ENCODE measurements at places on chromosomes 1 and 21. TPM values are rescaled to one million over a fixed set of nuclear protein-coding genes. Genes with fewer than 3 reads are reported as not detected.

GRCh38 chr1:115300087-115300876 is 37.8 kb downstream of the NGF start:
- peaks cover 6% of the 10 kb centered on the region for H3K4me1 ChIP-seq
- H3K27me3 ChIP-seq, result no peaks in the 10 kb centered on the region
- H3K4me3 ChIP-seq, result no peak overlapping the region
- no peaks in the 10 kb centered on the region for H3K36me3 ChIP-seq
- no peak overlapping the region for H3K27ac ChIP-seq

- no peaks in the 10 kb centered on the region for H3K36me3 ChIP-seq
- DNase-seq, result no peak
- H3K4me1 ChIP-seq, result no peaks in the 10 kb centered on the region
- no peaks in the 10 kb centered on the region for H3K27me3 ChIP-seq
- no peak overlapping the region for H3K4me3 ChIP-seq
Measured at GRCh38 chr1:177912991-177913390, 56.9 kb downstream of the SEC16B start.

- no peak overlapping the region for H3K27ac ChIP-seq
- no peak overlapping the region for H3K4me3 ChIP-seq
- no peak for DNase-seq
- no peaks in the 10 kb centered on the region for H3K36me3 ChIP-seq
- H3K27me3 ChIP-seq, result no peaks in the 10 kb centered on the region
Measured at GRCh38 chr21:45302082-45303061, 14.7 kb upstream of the POFUT2 start.

DNA sequence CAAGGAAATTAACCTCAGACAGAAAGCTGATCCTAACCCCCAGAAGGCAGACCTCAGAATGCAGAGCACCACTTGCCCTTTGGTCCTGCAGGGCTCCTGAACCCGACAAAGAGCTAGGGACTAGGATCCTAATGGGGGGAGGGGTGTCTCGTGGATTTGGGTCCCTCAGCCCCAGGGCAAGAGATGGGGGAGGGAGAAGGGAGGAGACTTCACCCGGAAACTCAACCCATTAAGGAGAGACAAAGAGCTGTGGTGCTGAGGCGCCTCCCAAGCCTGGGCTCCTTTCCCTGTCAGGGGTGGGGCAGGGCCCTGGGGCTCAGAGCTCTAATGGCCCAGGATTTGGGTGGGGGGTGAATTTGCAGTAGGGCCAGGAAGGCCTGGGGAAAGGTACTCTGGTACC is 2.9 kb downstream of the NECTIN4 start:
- H3K27ac ChIP-seq, result no peak overlapping the region
- no peaks in the 10 kb centered on the region for H3K4me1 ChIP-seq
- DNase-seq, result no peak
- no peak overlapping the region for H3K4me3 ChIP-seq

DNA sequence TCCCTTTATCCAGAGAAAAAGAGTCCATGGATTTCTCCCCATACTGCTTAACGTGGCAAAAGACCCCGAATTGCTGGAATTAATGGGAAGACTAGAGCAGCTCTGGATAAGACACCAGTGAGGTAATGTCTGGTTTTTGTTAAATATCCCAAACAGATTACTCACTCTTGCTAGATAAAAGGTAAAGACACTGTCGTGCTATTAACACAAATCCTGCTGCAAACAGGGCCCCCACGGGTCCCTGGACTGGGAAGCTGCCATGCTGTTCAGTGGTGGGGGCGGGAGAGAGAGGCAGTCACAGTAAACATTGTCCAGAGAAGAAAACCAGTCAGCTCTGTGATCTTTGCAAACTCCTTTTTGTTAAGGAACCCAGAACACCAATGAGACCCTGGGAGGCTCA is 15.2 kb upstream of the SRP9 start:
- H3K36me3 ChIP-seq, result no peaks in the 10 kb centered on the region
- H3K27ac ChIP-seq, result no peak overlapping the region
- H3K4me3 ChIP-seq, result no peak overlapping the region
- no peak for DNase-seq
- H3K4me1 ChIP-seq, result peaks cover 3% of the 10 kb centered on the region

DNA sequence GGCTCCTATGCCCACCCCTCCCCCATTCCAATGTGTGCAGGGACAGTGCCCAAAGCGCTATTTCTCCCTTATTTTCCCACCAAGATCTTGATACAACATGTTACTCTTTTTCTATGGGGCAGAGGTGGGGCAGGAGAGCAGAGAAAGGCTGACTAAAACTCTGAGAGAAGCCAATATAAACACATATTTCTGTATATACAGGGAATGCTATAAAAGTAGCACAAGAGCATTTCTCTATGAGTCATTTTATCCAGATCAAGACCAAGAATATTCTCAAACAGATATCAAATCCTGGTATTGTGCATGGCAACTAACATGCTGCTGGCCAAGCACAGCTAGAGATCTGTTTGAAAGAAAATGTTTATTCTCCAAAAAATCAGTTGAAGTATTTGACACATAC is 7.3 kb downstream of the WDR26 start:
- H3K27me3 ChIP-seq, result no peaks in the 10 kb centered on the region
- peaks cover 41% of the 10 kb centered on the region for H3K36me3 ChIP-seq
- DNase-seq, result no peak

DNA sequence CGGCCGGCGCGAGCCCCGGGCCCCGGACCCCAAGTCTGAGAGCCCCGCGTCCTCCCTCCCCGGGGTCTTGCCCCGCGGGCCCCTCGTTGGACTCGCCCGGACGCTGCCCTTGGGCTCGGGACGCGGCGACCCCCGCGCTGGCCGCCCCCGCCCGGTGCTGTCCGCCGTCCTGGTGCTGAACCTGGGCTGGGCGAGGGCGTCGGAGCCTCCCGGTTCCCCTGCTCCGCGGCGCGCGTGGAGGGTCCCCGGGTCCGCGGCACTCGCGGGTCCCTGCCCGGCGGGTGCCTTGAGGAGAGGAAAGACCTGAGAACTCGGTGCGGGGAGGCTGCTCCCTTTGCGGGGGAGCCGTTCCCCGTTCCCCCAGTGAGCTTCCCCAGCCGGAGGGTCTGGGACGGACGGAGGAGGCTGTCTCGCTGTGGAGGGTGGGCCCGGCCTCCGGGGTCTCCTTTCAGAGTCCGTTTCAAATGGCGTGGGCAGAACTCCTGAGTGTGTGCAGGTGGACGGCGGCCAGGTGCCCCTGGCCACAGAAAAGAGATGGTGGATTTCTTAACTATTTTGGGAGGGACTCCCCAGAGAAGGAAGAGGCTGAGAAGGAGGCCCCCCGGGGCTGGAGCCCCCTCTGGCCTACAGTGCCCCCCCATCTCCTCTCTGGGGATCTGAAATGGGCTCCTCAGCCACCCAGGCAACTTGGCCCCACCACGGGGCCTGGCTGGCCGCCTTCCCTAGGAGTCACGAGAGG is 595 bp downstream of the GABRD start:
- peak; percentile 55 for DNase-seq
- H3K4me1 ChIP-seq, result no peaks in the 10 kb centered on the region
- no peak overlapping the region for H3K27ac ChIP-seq
- H3K4me3 ChIP-seq, result 0 out of 2 replicates have a peak overlapping the region, but pooled peaks have one; percentile 10
- H3K27me3 ChIP-seq, result peaks cover 5% of the 10 kb centered on the region

DNA sequence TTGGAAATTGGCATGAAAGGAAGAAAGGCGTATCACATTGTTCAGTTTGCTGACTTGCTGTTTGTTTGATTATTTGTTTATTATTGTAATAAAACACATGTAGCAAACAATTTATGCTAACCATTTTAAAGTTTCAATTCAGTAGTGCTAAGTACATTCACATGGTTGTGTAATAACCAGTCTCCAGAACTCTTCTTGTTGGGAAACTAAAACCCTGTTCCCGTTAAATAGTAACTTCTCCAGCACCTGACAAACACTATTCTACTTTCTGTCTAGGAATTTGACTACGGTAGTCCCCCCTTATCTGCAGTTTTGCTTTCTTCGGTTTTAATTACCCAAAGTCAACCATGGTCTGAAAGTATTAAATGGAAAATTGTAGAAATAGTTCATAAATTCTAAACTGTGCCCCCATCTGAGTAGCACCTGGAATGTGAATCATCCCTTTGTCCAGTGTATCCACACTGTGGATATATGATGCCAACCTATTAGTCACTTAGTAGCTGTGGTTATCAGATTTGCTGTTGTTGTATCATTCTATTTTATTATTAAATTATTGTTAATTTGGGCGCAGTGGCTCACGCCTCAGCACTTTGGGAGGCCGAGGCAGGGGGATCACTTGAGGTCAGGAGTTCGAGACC is 5.5 kb downstream of the MORC3 start:
- H3K4me3 ChIP-seq, result no peak overlapping the region
- H3K36me3 ChIP-seq, result peaks cover 33% of the 10 kb centered on the region
- H3K27ac ChIP-seq, result no peak overlapping the region
- no peak for DNase-seq

GRCh38 chr21:39046236-39046916 is 136.9 kb downstream of the PSMG1 start:
- no peak overlapping the region for H3K4me3 ChIP-seq
- no peaks in the 10 kb centered on the region for H3K36me3 ChIP-seq
- H3K27ac ChIP-seq, result no peak overlapping the region
- no peaks in the 10 kb centered on the region for H3K4me1 ChIP-seq
- DNase-seq, result no peak

DNA sequence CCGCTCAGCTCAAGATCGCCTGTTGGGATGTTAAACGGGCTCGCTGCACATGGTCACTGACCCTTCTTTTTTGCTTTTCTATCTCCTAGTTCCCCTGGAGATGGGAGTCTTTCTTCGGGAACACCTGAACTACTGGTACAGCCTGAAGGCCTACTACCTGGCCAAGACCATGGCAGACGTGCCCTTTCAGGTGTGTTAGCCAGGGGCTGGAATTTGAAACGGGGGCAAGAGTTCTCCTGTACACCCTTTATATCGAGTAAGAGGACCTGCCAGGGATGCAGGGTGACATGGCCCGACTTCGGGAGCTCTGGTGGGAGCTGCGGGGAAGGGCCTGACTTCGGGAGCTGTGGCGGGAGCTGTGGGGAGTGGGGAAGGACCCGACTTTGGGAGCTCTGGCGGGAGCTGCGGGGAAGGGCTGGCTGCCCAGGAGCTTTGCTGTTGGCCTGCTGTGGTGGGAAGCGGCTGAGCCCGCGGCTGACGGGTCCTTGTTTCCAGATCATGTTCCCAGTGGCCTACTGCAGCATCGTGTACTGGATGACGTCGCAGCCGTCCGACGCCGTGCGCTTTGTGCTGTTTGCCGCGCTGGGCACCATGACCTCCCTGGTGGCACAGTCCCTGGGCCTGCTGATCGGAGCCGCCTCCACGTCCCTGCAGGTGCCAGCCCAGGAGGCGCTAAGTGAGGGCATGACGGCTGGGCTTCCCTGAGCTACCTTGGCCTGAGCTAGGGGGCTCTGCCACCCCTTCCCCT is 24.0 kb downstream of the TFF3 start:
- no peaks in the 10 kb centered on the region for H3K4me1 ChIP-seq
- no peak for DNase-seq
- peaks cover 13% of the 10 kb centered on the region for H3K36me3 ChIP-seq

DNA sequence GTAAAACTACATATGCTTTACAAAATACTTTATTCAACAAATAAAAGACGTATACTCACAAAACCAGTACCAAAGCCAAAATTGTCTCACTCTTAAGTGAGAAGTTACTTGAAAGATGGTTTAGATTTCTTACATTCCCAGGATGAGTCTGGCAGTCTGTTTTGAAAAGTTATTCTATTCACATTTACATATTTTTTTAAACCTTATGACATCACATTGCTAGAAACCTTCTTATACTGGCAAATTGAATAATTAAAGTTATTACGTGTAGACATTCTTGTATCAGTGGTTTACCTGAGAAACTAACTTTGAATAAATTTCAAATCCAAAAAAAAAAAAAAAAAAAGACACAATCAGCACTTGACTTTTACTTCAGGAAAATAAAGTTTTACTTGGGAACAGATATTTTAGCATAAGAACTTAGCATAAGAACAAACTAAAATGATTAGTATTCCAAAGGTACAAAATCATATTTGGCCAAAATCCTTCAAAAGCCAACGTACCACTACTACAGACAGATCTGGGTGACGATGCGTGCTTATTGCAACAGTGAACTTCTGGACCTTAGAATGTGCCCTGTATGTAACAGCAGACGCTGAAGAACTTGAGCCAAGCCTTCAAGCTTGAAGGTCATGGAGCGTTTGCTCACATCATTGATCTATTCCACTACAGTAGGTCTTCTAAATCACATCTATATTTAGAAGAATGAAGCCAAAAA is 2.5 kb downstream of the CDC42BPA start:
- no peak overlapping the region for H3K27ac ChIP-seq
- peaks cover 4% of the 10 kb centered on the region for H3K4me1 ChIP-seq

- no peak for DNase-seq
- no peak overlapping the region for H3K27ac ChIP-seq
- H3K4me3 ChIP-seq, result no peak overlapping the region
- no peaks in the 10 kb centered on the region for H3K27me3 ChIP-seq
- no peaks in the 10 kb centered on the region for H3K4me1 ChIP-seq
- peaks cover 7% of the 10 kb centered on the region for H3K36me3 ChIP-seq
Measured at GRCh38 chr1:172627702-172628101, 31.2 kb upstream of the FASLG start.

DNA sequence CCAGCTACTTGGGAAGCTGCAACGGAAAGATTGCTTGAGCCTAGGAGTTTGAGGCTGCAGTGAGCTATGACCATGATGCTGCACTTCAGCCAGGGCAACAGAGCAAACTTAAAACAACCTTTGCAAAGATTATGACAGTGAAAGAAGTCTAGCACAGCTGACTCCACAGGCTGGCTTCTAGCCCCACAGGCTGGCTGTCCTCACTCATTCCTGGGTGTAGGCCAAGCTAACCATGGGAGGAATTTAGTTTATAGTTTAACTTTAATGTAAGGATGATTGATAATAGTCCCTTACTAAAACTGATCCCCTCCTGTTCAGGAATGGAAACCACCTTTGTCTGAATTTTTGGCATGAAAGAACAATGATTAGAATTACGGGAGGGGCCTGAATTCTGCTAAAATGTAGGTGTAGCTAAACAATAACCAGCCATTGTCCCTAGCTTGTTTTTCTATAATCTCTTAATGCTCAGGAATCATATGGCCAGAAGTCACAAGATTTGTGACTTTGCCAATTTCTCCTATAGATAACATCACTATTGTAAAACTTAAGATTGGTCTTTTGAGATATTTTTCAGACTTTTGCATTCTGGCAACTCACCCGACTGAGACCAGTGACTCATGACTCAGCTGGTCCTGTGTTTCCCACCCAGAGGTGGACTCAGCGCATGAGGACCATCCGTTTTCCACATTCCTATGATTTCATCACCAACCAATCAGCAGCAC is 28.1 kb upstream of the SGIP1 start:
- no peak overlapping the region for H3K4me3 ChIP-seq
- no peak for DNase-seq
- H3K27me3 ChIP-seq, result no peaks in the 10 kb centered on the region
- H3K4me1 ChIP-seq, result no peaks in the 10 kb centered on the region
- no peaks in the 10 kb centered on the region for H3K36me3 ChIP-seq

Gene C1orf141
- not detected for total RNA-seq

Gene TSPAN1
- not detected for total RNA-seq

Gene AMY2B
- total RNA-seq, result 0.90 TPM

Gene FMO4
- 3.0 TPM for total RNA-seq

Gene CD34
- 0.35 TPM for total RNA-seq

Gene SAMSN1
- 4.6 TPM for total RNA-seq

Gene RYR2
- 3.4 TPM for total RNA-seq

Gene MRPS6
- total RNA-seq, result 83.2 TPM

Gene OR10K1
- not detected for total RNA-seq

Gene TDRD5
- total RNA-seq, result 0.33 TPM

Gene B3GALT2
- not detected for total RNA-seq

Gene TMEM200B
- 12.6 TPM for total RNA-seq

Gene OR14C36
- not detected for total RNA-seq

All from H9 (cell line).